Foreskin fibroblast (primary cell): ENCODE measurements at places on chromosomes 6 and 20.

DNA sequence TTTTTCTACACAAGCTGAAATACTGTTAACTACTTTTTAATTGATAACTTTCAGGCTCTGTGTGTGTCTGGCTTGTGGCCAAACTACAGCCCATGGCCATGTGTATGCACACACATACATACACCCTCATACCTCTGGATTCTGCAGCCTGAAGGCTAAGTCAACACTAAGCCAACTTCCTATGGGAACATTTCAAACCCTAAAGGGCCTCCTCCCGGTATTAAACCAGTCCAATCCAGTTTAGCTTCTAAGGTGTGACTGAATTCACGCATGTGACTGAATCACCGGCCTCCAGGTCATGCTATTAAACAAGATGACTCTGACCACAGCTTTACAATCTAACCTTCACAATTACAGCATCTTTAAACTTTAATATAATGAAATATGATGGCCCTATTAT is 20.7 kb upstream of the DST start:
- DNase-seq, result peak; percentile 46

DNA sequence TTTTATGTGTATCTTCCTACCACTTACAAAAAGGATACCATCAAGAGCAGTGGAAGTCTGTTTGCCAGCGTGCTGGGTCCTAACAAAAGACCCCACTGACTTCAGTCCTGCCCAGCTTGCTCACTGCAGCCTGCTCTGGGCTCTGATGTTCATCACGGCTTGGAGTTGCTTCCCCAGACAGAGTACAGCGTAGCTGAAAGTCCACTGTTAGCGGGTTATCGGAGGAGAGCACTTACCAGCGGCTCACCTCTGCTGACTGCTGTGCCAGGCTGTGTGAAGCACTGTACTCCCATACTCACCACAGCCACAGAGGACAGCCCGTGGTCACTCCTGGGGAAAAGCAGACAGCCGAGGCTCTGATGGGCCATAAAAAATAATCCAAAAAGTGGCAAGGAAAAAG is 40.2 kb downstream of the CTCFL start:
- DNase-seq, result no peak

DNA sequence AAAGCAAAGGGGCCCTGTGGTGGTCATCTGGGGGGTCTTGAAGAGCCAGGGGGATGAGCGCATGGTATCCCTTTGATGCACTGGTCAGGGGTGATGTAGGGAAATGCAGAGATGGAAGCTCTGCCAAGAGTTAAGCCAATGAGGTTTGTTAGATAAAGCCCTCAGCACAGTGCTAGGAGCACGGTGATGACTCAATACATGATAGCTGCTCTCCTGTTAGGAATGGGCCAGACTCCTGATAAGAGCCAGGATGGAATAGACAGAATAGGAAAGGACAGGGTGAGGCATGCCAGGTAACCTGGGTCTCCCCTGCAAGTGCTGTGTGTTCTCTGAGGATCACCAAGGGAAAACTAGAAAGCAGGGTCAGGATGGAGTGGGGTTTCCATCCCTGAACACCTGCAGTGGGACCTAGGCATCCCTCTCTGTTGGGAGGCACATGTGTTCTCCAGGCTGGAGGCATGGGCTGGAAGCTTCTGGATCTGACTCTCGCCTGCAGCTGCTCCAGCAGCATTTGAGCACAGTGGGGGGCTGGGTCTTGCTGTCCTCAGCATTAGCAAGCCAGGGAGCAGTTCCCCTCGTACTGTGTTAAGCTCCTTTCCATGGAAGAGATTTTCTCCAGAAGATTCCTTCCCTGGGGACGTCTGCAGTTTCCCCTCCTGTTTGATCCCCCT is 71.8 kb upstream of the TIAM2 start:
- DNase-seq, result no peak

DNA sequence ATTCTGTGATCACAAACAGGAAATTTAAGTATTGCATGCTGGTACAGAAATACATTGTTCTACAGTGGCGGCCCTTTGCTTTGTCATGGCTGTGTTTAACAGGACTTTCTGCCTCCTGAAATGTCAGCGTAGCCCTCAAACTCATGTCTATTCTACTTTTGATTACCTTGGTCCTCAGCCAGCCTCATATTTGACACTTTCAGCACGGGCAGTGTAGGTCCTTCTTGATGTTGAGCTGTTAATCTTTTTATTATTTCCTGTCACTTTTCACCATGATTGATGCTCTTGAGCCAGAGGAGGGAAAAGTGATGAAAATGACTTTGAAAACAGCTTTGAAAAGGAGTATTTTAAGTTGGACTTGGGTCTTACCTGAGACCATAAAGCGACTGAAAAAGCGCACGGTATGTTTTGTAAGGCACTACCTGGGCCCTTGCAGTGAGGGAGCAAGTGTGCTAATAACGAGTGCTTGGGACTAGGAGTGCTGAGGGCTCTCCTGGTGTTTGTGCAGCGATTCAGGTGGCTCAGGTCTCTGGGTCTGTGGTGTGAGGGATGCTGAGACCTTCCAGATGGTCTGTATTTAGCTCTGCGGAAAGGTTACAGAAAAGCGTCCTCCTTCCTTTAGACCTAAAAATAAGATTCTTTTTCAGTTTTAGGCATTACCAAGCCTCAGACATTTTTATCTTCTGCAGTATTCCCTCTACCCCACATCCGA is 45.2 kb upstream of the RREB1 start:
- no peak for DNase-seq

GRCh38 chr6:119060255-119060907 is 18.1 kb downstream of the FAM184A start:
- DNase-seq, result no peak

GRCh38 chr20:25548613-25549086 is 36.7 kb downstream of the NINL start:
- no peak for DNase-seq

DNA sequence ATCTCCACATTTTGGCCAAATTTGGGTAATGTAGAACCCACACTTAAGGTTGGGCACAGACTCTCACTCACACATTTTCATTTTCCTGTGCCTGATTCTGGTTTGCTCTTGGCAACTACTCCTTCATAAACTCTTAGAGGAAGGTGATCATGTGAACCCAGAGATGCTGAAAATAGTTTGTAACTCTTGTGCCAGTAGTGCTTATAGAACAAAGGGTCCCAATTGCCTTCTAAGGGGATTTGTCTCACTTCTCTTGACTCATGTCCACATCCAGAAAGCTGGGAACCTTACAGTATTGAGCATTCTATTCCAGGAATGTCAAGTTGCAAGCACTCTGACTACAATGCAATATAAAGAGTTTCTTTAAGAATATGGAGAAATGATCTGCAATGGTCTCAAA is 62.0 kb upstream of the TASP1 start:
- no peak for DNase-seq

- peak; percentile 39 for DNase-seq
Measured at GRCh38 chr20:9838378-9839295, at the start of gene PAK5. Gene PAK5 (minus strand): TSS chr20:9839076. CDS start chr20:9644328, 194,748 bp downstream.
